ENCODE measurements at places on chromosomes 6 and 20. TPM values are rescaled to one million over a fixed set of nuclear protein-coding genes. Genes with fewer than 3 reads are reported as not detected.

The BPIFB4 gene
- not detected for total RNA-seq

The SNRPB gene
- 844 TPM for total RNA-seq

The BCAS4 gene
- total RNA-seq = 7.2 TPM

The SPDEF gene
- total RNA-seq = not detected

The TUBB2B gene
- 9.3 TPM for total RNA-seq

The CST4 gene
- not detected for total RNA-seq

The ZSCAN23 gene
- total RNA-seq = 0.91 TPM

The NHLRC1 gene
- 0.20 TPM for total RNA-seq

The SAPCD1 gene
- total RNA-seq = 2.5 TPM

The STXBP5 gene
- total RNA-seq = 21.8 TPM

The FERMT1 gene
- 39.1 TPM for total RNA-seq

DNA sequence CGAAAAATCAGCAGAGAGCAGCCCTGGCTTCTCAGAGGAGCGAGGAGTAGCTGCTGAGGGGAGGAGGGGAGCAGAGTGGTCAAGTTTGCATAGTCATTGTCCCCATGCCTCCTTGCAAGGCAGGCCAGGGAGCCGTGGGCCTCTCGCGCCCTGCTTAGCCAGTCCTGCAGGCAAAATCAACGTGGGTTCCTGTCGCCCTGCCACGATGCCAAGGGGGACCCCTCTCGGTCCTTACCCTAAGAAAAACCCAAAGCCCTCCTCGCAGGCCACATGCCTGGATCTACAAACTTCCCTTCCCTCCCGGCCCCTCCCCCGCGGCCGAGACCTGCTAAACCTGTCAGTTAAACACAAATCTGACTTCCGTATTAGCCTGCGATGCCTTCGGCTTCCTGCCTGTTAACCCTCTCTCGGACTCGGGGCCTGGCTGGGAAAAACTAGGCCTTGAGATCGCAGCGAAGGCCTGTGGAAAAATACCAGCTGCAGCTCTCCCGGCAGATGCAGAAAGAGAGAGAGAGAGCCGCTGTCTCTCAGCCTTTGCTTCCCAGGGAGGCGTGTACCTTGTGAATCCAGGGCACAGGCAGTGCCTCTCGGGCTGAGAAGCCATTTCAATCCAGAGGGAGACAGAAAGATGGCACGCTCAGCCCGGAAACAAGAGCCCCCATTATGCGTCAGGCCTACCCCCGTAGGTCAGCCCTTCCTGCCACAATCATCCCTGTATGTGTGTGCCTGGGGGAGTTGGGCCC lies 968 bp upstream of the ZMYND8 start:
- DNase-seq = peak; percentile 100

GRCh38 chr6:24927985-24928745 lies 7.6 kb downstream of the RIPOR2 start:
- DNase-seq = no peak

GRCh38 chr6:89267918-89268317 lies 47.2 kb downstream of the GABRR2 start:
- DNase-seq = no peak

DNA sequence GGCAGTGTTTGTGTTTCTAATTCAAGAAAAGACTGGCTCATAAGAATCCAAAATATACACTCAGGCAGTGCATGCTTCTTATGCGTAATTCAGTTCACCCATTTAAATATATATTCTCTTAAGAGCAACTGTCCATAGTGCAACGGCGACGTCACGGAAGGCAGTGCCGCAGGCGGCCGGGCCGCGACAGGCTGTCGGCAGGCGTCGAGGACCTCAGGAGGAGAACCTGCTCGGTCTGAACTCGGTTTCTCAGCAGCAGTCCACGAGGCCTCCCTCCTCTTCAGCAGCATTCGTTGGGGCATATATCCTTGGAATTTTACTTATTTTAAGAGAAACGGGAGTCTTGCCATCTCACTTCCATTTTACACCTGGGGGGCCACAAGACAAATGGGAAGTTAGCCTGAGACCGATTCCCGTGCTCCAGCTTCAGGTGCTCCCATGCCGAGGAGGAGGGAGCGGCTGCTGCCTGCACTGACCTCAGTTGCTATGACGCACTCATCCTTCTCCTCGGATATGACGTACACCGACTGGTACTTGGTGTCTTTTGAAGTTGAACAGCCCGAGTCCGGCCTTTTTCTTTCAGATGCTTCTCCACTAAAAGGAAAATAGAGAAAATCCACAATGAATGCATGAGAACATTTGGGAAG lies 8.2 kb downstream of the DLL1 start:
- no peak for DNase-seq

- DNase-seq = no peak
Observed at GRCh38 chr6:40986921-40987819, 51.9 kb downstream of the UNC5CL start.

- DNase-seq = no peak
Observed at GRCh38 chr6:1382883-1383728, 6.3 kb upstream of the FOXF2 start.

DNA sequence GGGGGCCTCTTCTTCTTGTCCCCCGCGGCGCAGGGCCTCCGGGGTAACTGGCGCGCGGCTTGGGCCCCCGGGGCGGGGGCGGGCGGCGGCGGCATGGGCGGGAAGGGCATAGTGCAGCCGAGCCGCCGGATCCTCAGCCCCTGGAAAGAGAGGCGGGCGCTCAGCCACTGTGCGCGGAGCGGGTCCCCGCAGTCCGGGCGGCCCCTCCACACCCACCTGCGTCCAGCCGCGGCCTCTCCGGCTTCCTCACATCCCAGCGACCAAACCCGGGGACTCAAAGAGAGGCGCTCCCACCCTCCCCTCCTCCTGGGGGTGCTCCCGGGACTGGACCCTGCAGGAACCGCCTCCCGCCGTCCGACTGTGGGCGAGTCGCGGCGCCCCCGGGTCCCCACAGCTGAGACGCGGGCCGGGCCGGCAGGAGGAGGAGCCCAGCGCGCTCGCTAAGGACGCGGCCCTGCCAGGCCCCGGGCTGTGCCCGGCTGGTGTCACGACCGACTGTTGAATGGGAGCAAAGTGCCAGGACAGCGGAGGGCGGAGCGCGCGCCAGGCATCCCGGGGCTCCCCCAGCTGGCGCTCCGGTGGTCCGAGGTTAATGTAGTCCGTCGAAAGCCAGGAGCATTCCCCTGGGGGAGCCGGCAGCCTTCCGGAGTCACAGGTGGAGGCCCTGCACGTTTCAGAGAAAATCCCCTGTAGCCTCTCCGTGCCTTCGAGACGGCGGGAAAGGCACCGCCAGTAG lies at the start of gene PRR18:
PRR18 (minus strand) TSS at position 360 of the 736 bp plus-strand sequence; CDS start at position 110, 250 bp downstream.
- no peak for DNase-seq

DNA sequence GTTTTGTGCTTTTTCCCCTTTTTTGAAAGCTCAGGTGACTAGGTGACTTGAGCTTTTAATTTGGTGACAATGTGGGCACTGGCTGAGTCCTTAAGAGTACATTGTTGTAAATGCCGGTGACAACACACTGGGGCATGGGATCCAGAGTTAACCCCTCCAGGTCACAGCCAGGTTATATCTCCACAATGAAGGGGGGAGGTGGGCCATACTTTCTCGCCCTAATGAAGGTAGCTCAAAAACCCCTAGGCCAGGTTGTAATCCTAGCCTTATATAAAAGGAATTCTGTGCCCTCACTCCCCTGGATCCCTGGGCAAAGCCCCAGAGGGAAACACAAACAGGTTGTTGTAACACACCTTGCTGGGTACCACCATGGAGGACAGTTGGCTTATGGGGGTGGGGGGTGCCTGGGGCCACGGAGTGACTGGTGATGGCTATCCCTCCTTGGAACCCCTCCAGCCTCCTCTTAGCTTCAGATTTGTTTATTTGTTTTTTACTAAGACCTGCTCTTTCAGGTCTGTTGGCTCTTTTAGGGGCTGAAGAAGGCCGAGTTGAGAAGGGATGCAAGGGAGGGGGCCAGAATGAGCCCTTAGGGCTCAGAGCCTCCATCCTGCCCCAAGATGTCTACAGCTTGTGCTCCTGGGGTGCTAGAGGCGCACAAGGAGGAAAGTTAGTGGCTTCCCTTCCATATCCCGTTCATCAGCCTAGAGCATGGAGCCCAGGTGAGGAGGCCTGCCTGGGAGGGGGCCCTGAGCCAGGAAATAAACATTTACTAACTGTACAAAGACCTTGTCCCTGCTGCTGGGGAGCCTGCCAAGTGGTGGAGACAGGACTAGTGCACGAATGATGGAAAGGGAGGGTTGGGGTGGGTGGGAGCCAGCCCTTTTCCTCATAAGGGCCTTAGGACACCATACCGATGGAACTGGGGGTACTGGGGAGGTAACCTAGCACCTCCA lies 2.2 kb upstream of the VEGFA start:
- no peak for DNase-seq

- DNase-seq = peak; percentile 55
Observed at GRCh38 chr6:130322673-130323268, 43.0 kb upstream of the TMEM200A start.

GRCh38 chr20:17896771-17897369 lies 71.7 kb downstream of the SNX5 start:
- peak; percentile 99 for DNase-seq

DNA sequence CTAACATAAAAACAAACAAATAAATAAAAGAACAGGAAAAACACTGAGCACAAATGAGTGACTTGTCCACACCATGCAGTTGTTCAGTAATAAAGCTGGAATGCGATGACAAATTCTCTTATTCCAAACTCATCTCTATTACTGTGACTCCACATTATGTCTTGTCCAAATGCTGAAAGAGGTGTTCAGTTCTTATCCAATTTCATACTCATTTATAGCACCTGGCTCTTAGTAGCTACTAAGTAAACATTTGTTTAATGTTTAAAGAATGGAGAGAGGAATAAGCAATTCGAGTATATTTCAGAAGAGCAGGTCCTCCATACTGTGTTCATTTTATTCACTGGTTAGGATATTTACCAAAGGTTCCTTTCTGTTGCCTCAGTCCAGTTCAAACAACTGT lies 439.0 kb upstream of the JAG1 start:
- DNase-seq = no peak

DNA sequence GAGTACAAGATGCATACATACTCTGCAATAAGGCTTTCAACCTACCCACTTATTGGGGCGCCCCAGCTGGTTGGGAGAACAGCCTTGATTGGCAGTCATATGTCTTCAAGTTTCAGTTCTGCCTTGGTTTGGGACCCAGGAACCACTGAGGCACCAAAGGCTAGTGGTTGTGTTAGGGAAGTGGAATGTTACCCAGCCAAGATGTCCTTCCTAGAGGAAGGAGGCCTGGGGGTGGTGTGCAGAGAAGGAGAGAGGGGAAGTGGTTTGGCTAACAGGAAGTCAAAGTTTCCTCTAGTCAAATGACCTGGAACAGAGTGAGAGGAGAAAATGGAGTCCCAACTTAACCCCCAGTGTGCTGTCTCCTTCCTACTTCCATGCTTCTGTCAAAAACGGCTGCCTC lies 59.4 kb downstream of the CD164 start:
- DNase-seq = no peak

GRCh38 chr6:142874676-142875075 lies 70.3 kb downstream of the HIVEP2 start:
- peak; percentile 55 for DNase-seq

DNA sequence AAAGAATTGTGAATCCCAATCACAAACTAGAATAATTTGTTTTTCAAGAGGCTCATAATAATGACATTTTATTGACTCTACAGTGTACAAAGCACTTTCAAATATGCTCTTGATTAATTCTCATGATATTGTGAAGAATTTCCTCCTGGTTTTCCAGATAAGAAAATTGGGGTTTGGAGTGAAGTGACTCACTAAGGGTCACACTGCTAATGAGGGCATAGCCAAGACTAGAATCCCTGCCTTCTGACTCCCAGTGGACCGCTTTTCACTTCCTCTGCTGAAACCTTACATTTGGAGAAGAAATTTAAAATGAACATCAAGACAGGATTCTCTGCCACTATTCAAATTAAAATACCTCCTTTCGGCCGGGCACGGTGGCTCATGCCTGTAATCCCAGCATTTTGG lies 38.3 kb upstream of the LTV1 start:
- no peak for DNase-seq

DNA sequence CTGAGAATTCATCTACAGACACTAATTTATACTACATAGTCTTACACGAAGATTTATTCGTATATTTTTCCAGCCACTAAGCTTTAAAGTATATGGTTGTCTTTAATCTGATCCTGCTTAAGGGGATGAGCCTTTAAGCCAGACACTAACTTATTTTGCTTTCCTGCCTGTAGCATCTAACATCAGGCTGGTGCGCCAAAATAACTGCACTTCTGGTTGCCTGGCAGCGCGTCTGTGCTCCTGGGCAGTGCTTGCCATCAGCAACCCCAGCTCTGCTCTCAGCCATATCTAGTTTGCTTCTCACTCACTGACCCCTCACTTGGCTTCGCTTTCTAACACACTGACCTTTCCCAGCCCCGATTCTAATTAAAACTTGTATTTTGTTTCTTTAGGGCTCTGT lies 21.8 kb downstream of the HMGCLL1 start:
- DNase-seq = no peak

DNA sequence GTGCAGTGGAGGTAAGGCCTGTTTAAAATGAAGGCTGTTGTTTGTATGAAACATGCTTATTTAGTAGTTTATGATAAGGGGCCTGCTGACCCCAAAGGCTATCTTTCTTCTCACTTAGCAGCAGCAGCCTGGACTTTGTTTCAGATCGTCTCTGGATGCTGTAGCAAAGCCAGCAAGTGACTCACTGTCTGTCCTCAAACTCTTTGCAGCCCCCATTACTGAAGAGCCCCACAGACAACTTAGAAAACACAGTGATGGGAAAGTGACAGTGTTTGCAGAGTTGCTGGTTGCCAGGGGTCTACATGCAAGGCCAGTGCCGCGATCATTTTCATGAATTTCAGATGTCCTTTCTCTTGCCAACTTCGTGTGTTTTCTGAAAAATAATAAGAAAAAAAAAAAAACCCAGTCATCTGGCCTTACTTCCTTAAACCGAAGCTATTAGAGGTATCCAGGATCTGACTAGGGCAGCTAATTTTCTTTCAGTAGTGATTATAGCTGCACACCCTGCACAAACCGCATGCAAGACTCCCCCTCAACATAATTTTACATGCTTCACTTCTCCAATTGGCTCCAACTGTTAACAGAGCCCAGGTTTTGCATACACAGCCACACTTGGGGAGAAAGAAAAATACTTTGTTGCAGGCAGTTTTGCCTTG lies 11.6 kb upstream of the F13A1 start:
- no peak for DNase-seq

DNA sequence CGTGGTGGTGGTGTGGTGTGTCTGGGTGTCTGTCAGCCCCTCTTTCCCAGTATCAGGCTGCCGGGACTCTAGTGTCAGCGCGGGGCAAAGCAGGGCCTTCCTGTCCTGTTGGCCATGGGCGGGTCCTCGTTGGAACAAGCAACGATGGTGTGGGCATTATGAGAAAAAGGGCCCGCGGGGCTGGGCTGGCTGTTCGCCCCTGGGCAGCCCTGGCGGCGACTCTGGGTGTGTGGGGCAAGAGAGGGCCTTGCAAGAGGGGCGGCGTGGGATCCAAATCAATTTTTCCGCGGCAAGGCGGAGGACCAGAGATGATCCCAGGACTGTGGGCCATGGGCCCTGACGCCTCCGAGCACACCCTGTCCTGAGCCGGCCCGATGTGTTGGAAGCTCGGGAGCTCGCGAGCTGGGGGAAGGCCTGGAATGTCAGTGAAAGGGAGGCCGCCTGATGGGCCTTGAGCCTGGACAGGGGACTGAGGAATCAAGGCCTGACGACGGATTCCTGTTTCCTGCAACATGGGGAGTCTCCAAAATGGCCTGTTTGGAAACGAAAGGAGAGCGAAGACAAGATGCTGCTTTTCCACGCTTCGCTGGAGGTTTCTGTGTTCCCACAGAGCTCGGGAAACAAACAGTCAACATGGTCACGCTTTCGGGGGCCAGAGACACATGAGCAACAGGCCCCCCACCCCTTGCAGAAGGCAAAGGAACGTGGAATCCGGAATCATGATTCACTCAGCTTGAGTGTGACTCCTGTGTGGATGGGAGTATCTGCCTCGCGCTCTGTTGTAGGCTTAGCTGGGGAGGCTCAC lies 364.7 kb upstream of the DEFB115 start:
- no peak for DNase-seq

- no peak for DNase-seq
Observed at GRCh38 chr6:169738204-169738975, 13.0 kb downstream of the DYNLT2 start.

All from HepG2 (cell line).